ENCODE measurements at places on chromosomes 2 and 18. TPM values are rescaled to one million over a fixed set of nuclear protein-coding genes. Genes with fewer than 3 reads are reported as not detected.

- DNase-seq = peak; percentile 34
Observed at GRCh38 chr18:8706791-8707555, 1.6 kb downstream of the MTCL1 start.

DNA sequence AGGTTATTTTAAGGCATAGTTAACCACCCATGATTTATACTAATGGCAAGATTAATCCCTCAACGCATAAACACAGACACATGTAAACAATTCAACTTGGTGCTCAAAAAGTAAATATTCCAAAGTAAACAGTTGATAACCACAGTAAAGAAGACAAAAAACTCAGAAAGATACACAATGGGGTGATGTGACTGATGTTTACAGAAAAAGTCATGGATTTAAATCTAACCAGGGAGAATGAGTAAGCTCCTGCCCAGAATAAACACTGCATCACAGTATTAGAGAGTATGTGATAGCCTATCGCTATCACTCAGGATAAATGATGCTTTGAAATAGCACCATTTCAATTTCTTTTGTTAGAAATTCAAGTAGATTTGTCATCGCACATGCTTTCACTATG is 49.3 kb downstream of the HIBCH start:
- no peak for DNase-seq

DNA sequence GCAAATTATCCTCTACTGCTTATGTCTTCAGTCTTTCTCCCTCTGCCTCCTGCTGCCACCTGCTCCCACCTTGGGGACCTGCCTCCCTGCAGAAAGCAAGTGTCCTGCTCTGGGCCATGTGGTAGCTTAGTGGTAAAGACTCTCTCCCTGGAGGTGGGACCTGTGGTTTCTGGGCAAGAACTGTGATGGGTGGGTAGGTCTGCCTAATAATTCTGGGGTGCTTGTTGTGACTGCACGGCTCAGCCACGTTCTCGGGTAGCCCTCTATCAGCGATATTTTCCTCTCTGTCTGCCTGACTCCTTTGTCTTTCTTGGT is 16.4 kb upstream of the CD28 start:
- DNase-seq = no peak

DNA sequence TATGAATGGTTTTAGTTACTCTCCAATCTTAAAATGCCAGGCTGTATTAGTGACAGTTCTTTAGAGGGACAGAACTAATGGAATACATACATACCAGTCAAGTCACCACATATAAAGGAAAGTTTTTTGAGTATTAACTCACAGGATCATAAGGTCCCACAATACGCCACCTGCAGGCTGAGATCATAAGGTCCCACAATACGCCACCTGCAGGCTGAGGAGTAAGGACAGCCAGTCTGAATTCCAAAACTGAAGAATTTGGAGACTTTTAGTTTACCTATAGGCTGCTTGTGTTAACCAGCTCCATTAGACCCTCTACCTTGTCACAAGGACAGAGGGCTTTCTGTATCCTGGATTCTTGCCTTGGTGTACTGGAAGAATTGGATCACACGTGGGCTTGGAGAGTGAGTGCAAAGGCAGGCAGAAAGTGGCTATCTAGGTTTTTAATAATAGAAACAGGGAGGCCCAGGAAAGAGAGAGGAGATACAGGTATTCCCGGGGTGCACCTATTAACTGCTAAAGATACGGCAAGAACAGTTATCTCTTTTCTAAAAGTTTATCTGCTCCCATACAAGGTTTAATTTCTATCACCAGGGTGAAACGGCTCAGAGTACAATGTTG is 234.9 kb upstream of the CYRIA start:
- peak; percentile 66 for DNase-seq

The CAVIN2 gene
- 39.0 TPM for total RNA-seq

- DNase-seq = no peak
Observed at GRCh38 chr2:239029958-239030357, 182.1 kb downstream of the TWIST2 start.

GRCh38 chr2:159150280-159150746 is 136.2 kb downstream of the WDSUB1 start:
- no peak for DNase-seq

DNA sequence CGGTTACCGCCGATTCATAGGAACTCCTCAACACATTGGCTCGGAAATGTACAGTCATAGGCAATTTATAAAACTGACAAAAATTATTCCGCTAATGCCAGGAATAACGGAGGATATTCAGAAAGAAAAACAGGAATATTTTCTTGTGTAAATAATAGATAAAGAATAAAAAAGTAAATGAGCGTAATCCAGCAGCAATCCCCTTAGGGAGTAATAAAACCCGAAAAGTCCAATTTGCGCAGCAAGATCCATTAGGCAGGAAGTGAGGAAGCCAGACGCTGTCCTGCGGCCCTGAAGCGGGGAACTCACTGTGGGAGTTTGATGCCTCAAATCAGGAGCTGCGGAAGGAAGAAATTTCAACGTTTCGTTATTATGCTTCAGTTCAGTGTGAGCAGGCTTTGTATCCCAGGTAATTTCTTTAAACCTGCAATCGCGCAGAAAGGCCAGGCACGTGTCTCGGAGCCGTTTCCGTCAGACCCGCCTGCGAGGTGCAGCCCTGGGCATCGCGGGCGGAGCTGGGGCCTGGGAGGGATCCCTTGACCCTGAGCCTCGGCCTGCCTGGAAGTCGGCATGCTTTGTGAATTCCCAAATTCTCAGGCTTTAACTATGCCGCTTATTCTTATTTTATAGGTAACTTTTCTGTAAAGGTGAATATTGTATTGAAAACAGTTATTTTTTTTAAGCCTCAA is 180.9 kb upstream of the ALKAL2 start:
- DNase-seq = no peak

GRCh38 chr2:67721516-67721915 is 324.4 kb downstream of the ETAA1 start:
- DNase-seq = no peak

- peak; percentile 35 for DNase-seq
Observed at GRCh38 chr2:226030788-226031646, 631.5 kb downstream of the NYAP2 start.

DNA sequence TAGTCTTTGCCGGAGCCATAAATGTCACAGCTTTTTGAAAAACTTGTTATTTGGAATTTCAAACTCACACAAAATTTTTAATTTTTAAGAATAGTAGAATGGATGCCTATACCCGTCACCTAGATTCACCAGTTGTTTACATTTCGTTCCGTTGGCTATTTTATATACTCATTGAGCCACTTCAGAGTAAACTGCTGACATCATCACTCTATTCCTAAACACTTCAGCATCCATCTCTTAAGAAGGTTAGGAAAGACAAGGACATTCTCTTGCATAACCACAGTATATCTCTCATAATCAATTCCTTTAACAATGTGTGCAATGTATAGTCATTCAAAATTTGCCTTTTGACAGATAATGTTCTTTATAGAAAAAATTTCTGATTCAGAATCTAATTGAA is 1065.8 kb downstream of the LRP1B start:
- no peak for DNase-seq

DNA sequence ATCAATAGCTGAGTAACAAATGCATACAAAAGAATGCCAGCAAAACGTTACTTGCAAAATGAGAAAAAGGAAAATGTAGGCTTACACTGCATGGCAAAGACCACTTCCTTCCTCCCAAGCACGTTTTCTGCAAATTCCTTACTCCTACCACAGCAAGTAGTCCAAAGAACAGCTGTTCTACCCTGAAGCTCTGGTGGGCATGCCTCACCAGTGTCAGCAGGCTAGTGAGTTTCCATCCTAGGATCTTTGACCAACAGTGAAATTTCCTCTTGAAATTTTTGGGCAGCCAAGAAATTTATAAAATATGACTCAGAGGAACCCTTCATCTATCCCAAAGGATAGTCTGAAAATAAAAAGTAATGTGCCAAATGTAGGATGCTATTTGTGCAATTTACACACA is 123.9 kb downstream of the ZNF532 start:
- no peak for DNase-seq

GRCh38 chr18:73717570-73717969 is 430.1 kb downstream of the FBXO15 start:
- DNase-seq = no peak

GRCh38 chr2:24047703-24048033 is 477 bp upstream of the WDCP start:
- DNase-seq = no peak

The SMAD4 gene
- total RNA-seq = 163 TPM

- no peak for DNase-seq
Observed at GRCh38 chr18:4888251-4889040, 308.6 kb downstream of the AKAIN1 start.

- no peak for DNase-seq
Observed at GRCh38 chr2:60644951-60645350, 91.5 kb upstream of the BCL11A start.

DNA sequence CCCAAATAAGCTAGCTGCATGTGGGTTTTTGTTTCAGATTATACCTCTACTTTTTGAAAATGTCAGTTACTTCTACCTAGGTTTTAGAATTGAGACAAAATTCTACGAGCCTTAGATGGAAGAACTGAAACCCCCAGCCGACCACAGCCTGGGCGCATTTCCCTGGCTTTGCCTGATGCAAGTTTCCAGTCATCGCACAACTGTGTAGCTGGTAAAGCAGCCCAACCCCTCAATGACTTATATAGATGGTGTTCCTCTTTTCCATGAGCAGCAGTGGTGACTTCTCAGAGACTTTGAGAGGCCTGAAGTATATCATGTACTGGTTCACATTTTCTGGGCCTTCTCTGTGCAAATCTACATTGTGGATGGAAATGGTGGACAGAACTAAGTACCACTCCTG is 515.4 kb upstream of the RAB6C start:
- no peak for DNase-seq

GRCh38 chr2:47518497-47519146 is 115.7 kb downstream of the MSH2 start:
- DNase-seq = no peak

- no peak for DNase-seq
Observed at GRCh38 chr2:237883951-237884446, 24.6 kb downstream of the RAMP1 start.

- no peak for DNase-seq
Observed at GRCh38 chr18:28027755-28028154, 149.2 kb downstream of the CDH2 start.

The FAM228A gene
- total RNA-seq = 0.27 TPM

GRCh38 chr2:239942090-239942489 is 83.1 kb downstream of the NDUFA10 start:
- DNase-seq = no peak

The HOXD12 gene
- total RNA-seq = not detected

- no peak for DNase-seq
Observed at GRCh38 chr2:180573951-180574350, 406.5 kb upstream of the UBE2E3 start.

- DNase-seq = no peak
Observed at GRCh38 chr2:23445450-23445868, 60.5 kb downstream of the KLHL29 start.

- no peak for DNase-seq
Observed at GRCh38 chr2:124626993-124627392, 601.9 kb downstream of the CNTNAP5 start.

The REG1B gene
- total RNA-seq = under 0.01 TPM

The WIPF1 gene
- 26.7 TPM for total RNA-seq

- no peak for DNase-seq
Observed at GRCh38 chr2:225462945-225463344, 63.4 kb downstream of the NYAP2 start.

DNA sequence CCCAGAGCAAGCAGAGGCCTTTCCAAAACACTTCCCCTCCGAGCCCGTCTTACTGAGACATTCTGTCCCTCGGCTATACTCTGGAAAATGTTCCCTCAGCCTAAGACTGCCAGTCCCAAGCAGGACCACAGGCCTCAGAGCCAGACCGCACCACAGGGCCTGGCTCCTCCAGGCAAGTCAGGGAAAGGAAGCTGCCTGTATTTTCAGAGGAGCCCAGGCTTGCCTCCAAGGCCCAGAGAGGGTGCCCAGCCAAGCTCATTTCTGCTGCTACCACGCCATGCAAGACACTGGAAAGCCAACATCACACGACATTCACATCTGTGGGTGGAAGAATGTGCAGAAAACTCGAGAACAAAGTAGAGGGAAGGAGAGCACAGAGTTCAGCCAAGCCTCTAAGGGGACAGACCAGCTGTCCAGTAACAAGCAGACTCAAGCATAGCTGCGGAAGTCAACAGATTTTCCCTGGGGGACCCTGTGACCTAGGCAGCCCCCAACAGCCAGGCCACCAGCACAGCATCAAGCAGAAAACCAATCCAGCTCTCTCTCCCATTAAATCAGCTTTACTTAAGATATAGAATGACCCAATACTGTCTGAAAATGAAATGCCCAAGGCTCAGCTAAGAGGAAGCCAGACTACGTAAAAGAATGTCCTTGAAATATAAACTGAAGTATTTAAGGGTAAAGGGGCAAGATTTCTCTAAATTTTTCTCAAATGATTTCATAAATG is 123.9 kb downstream of the ZFP36L2 start:
- no peak for DNase-seq

GRCh38 chr2:197500503-197501131 is 438 bp downstream of the HSPE1 start:
- peak; percentile 11 for DNase-seq

DNA sequence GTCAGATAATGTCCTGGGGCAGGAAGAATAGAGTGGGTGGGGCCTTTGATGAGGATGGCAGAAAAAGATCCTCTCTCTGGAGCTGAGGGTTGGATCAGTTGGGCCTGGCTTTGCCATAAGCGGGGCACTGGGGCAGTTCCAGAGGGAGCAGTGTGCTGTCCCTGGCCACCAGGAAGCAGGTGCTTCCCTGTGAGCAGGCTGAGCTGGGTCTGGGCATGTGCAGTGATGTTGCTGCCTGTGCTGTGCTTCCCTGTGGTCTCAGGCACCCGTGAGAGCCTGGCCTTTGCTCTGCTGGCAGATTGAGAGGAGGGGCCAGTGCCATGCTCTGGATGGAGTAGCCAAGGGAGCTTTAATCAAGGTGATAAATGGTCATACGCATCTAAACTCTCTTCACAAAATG is 14.6 kb upstream of the NPPC start:
- peak; percentile 24 for DNase-seq

DNA sequence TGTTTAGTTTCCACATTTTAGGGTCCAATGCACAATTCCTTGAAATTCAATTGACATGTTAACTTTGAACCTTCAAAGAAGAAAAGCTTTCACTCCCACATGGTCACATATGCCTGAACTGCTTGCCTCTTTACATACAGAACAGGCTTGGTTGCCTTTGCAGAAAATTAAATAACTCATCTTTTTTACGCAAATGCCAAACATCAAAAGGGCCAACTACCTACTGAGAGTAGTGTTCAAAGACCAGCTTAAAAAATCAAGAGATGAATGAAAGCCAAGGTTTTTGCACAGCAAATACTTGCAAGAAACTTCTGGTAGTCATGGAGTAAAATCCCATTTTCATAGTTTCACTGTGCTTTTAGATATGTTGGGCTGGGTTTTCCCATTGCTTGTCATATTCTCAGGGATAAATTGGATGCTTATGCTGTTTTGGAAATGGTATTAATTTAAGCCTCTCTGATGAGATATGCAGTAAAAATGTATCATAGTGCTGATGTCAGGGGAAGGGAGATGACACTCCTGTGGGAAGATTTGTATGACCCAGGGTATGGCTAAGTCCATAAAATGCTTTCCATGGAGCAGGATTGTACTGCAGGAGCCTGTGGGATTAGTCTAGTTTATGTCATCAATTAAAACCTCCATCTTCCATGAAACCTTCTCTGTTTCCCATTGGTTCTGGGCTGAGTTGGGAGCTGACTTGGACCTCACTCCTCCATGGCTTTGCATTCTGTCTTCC is 60.6 kb upstream of the DARS1 start:
- no peak for DNase-seq

The CDH19 gene
- not detected for total RNA-seq

The GAREM1 gene
- total RNA-seq = under 0.01 TPM

GRCh38 chr2:219961947-219962498 is 334.6 kb downstream of the SLC4A3 start:
- DNase-seq = no peak

Data from hematopoietic multipotent progenitor cell (in vitro differentiated cells).